ENCODE measurements at places on chromosomes 12 and 14. TPM values are rescaled to one million over a fixed set of nuclear protein-coding genes. Genes with fewer than 3 reads are reported as not detected.

DNA sequence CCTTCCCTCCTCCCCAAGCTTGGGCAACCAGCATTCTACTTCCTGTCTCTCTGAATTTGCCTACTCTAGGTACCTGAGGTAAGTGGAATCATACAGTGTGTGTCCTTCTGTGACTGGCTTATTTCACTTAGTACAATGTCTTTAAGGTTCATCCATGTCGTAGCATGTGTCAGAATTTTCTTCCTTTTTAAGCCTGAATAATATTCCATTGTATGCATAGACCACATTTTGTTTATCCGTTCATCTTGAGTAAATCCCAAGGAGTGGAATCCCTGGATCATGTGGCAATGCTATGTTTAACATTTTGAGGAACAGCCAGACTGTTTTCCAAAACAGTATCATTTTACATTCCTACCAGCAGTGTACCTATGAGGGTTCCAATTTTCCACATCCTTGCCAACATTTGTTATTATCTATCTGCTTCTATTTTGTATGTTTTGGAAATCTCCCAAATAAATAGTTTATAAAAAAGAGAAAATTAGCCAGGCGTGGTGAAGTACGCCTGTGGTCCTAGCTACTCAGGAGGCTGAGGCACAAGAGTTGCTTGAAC is 12.4 kb downstream of the HSP90AA1 start:
- no peak for DNase-seq

DNA sequence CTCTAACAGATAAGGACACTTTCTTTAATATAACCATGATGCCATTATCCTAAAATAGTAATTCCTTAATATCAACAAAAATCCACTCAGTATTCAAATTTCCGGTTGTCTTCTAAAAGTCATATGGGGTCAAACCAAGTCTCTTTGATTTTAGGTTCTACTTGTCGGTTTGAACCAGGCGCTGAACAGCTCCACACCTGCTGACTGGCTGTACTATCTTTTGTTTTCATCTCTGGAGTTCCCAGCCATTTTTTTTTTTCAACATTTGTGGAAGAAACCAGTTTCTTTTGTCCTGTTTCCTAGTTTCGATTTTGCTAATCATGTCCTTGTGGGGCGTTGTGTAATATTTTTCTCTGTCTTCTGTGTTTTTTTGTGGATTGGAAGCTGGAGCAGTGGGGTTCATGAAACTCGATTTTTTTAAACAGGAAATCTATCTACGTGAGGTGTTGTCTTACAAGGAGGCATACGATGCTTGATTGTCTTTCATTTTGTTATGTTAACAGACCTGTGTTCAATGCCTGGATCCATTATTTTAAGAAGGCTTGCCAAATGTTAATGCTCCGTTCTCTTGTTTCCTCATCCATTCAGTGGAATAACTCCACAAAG is 50.2 kb downstream of the FZD10 start:
- no peak for DNase-seq

DNA sequence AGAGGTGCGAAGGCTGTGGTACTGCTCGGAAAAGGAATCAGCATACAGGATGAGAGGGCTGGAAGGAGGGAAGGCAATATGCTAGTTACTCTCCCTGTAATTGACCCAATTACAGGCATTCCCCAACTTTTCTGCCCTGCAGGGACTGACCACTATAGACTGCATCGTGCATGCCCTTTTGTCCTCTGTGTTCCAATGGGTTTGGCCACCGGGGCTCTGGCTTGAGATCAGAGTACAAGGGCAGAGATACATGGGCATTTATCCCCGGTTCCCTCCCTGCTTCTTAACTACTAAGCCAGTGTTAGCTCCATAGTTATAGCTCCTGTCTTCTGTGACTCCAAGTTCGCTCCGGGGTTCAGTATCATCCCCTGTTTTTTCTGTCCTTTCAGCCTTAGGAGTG is 59.7 kb downstream of the GTF2A1 start:
- DNase-seq = no peak

DNA sequence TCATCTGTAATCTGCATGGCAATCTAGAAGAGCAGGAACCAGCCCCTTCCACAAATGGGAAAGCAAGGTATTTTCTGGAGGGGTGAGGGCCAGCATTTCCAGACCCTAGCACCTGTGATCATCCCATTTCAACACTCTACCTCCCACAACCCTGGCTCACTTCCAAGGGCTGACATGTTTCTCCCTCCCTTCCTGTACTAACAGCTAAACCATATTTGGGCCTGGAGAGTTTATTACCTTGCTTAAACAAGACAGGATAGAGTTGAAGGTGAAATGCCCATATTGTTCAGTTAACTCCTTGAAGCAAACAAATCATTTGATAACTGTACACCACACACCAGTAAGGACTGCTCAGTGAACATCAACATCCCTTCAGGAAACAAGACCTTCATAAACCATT is 158.4 kb downstream of the PPM1H start:
- no peak for DNase-seq

GRCh38 chr12:69657376-69658137 is 41.5 kb downstream of the BEST3 start:
- peak; percentile 55 for DNase-seq

DNA sequence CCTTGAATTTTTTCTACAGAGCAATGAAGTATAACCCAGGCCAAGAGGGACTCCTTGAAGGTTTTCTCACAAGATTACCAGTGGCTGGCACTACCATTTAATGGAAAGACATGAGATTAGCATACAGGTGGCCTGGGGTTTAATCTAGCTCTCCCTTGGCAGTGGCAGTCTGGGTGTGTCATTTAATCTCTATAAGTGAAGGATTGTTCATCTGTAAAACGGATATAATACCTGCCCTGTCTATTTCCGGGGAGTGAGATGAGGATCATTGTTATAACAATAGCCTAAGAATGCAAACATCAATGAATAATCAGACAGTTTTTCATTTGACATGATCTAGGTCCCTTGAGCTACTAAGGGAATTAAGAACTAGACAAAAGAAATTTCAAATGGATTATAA is 168.7 kb upstream of the CPNE8 start:
- DNase-seq = no peak

- no peak for DNase-seq
Measured at GRCh38 chr12:22018860-22019259, 27.2 kb upstream of the CMAS start.

DNA sequence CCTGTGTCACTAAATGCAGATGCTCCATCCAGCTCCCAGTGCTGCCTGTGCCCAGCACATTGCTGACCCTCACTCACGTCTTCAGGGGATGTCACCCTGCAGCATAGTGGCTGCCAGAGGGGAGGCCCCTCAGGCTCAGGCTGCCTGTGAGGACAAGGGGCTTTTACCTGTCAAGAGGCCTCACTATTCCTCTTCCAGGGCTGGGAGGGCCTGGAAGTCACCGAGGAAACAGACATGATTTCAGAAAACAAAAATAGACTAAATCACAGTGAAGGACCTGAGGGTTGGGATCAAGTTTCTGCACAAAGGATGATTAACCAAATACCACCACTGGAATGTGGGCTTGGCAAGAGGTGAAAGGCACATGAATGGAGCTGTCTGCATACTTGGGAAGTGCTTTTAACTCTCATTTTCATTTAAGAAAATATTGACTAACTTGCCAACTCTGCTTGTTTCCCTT is 1202.3 kb downstream of the BCL11B start:
- DNase-seq = no peak

GRCh38 chr14:21866479-21866878 is 192.9 kb upstream of the OR4E1 start:
- DNase-seq = no peak

DNA sequence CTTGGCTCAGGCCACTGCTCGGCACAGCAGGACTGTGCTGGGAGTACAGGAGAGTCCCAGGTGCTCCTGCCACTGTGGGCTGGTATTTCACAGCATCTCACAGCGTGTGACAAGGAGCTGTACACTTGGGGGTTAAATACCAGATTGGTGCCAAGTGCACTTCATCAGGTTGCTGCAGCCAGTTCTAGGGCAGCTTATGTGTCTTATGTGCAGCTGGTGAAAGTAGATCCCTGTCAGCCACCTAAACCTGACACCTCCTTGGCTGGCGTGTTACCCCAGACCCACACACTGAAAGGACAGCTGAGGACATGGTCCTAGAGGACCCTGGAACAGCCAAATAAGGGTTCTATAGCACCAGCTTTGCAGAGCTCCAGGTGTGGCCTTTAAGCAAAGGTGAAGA is 18.9 kb downstream of the PLEKHH1 start:
- no peak for DNase-seq

DNA sequence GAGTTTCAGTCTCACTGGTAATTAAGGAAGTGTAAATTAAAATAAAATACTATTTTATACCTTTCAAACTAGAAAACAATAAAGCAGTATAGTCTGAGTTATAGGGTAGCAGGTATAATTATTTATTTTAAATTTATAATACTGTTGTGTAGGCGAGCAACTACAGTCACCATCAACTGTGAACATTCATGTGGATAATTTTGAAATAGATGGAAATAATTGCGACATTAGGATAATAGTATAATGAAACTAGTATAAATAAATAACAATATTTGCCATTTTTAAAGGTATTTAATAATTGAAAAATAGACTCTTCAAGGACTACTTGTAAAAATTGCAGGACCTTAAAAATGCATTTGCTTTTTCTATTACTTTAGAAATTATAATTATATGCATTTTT is 3.8 kb upstream of the DYRK4 start:
- DNase-seq = no peak

GRCh38 chr12:93404961-93405849 is 27.5 kb downstream of the NUDT4 start:
- DNase-seq = no peak

GRCh38 chr12:5470703-5471102 is 38.8 kb downstream of the NTF3 start:
- no peak for DNase-seq

- no peak for DNase-seq
Measured at GRCh38 chr12:113420996-113421595, 1.1 kb upstream of the SDSL start.

DNA sequence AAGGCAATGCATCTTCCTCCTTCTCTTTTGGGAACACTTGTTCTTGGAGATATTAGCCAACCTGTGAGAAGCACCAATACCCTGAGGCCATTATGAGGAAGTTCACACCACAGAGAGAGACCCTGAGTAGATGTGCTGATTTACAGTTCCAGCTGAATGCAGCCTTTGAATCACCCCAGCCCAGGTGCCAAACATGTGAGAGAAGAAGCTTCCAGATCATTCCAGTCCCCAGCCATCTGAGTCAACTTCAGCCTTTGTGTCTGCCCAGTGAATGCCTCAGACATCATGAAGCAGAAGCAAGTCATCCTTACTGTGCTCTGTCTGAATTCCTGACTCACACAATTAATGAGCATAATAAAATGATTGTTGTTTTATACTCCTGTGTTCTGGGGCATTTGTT is 25.1 kb downstream of the C12orf42 start:
- DNase-seq = no peak

DNA sequence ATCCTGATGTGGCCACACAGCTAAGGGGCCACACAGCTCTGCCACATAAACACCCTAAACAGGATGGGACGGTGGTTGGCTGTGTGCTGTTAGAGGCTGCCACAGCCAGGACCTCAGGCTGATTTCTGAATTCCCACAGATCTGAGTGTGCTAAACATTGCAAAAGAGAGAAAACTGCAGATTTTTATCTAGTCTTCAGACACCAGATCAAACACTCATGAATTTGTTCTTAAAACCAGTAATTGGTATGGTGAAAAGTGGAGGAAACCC is 190.7 kb downstream of the MON2 start:
- no peak for DNase-seq

- DNase-seq = no peak
Measured at GRCh38 chr14:24688030-24688658, 54.2 kb upstream of the GZMB start.

GRCh38 chr14:92585981-92586937 is 72.7 kb downstream of the RIN3 start:
- DNase-seq = no peak

- DNase-seq = no peak
Measured at GRCh38 chr12:5626151-5626550, 194.2 kb downstream of the NTF3 start.

DNA sequence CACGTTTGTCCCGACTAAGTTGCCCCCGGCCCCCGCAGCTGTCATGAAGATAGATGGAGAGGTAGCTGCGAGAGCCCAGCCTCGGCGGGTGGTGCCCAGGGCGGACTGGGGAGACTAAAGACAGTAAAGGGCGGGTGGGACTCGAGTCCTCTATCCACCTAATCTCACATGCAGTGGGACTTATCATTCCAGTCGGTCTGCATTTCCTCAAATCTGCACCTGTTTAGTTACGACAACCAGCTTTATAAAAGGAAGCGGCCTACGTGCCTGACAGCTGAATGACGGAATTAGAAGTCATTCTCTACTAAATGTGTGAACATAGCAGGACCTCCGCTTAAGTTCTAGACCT is 109.8 kb upstream of the EGLN3 start:
- DNase-seq = no peak

DNA sequence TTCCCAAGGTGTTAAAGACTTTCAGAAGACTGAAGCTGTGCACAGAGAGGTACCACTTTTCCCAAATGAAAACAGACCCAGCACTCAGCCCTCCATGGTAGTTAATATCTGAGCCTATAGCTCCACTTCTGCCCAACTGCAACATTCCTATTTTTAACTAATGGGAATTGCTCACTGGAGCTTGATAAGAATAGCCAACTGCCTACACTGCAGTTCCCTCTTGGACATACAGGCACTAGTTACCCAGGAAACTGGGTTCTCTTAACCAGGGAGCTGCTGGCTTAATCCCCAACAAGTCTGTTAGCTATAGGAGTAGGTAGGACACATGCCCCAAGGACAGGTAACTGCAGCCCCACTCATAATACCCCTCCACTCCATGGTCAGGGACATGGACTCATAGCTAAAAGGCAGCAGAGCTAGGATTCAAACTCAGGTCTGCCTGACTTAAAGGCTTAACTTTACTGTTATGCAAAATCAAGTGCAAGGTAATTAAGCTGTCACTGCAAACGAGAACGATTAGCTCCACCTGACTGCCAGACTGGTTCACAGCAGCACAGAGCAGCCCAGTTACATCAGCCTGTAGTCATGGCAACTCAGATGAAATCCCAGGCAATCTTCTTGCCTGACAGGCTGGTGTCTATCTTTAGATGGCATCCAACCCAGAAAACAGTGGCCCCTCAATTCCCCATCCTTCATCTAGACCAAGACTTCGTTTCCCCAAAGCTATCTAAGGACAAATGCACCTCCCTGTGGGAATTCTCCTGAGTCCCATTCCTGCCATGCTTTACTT is 77.1 kb upstream of the ACTN1 start:
- no peak for DNase-seq

- DNase-seq = no peak
Measured at GRCh38 chr14:95268350-95268749, 51.4 kb downstream of the CLMN start.

GRCh38 chr12:62259631-62259992 is 592 bp upstream of the USP15 start:
- DNase-seq = no peak

Gene GLI1
- total RNA-seq = 1.2 TPM

Gene PZP
- not detected for total RNA-seq

Gene COX8C
- total RNA-seq = not detected

Gene KRT78
- total RNA-seq = not detected

Gene KRT2
- total RNA-seq = not detected

Gene DHRS2
- total RNA-seq = not detected

Gene IFNG-AS1
- total RNA-seq = not detected

Gene GZMB
- 2.0 TPM for total RNA-seq

Gene CPM
- total RNA-seq = 21.9 TPM

Gene ENDOU
- total RNA-seq = 2.1 TPM

Gene TMEM63C
- total RNA-seq = 0.04 TPM

Gene SIX4
- 3.3 TPM for total RNA-seq

Gene KRT72
- total RNA-seq = not detected

Gene AQP6
- total RNA-seq = not detected
